Left lobe of liver (tissue), 2 donors: ENCODE measurements at places on chromosomes 5 and 9. TPM values are rescaled to one million over a fixed set of nuclear protein-coding genes. Genes with fewer than 3 reads are reported as not detected.

DNA sequence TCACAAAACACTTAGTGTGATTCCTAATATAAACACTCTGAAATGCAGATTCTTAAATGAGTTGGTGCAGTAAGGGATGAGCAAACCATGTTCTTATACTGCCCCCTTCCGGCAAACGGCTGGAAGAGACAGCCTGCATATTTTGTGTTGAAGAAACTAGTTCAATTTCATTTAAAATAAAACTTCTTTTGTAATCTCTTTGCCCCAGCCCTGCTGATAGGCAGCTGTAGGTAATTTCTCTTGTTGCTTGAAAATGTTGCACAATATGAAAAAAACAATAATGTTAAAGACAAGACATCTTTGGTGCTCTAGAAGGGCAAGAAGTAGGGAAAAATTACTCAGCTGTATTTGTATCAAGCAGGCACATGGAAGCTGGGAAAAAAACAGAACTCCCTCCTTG lies 89.7 kb upstream of the CCNG1 start:
- peak; percentile 51 for DNase-seq

DNA sequence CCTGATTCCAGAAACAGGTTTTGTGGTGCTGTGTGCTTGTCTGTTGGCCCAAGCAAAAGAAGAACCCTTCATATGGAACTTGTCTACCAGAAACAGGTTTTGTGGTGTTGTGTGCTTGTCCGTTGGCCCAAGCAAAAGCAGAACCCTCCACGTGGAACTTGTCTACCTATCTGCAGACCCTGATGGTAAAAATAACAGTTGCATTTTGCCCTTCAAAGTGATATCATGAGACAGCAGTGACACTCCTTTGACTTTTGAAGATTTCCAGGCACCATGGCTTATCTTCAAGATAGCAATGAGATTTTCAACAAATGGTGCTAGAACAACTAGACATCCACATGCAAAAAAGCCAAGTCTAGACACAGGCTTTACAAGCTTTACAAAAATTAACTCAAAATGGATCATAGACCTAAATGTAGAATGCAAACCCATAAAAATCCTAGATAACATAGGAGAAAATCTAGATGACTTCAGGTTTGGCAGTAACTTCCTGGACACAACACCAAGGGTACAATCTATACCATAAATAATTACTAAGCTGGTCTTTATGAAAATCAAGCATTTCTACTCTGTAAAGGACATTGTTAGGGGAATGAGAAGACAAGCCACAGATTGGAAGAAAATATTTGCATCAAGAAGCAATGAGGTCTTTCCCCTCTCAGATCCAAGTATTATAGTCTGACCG lies 16.8 kb downstream of the MACROH2A1 start:
- DNase-seq = no peak

DNA sequence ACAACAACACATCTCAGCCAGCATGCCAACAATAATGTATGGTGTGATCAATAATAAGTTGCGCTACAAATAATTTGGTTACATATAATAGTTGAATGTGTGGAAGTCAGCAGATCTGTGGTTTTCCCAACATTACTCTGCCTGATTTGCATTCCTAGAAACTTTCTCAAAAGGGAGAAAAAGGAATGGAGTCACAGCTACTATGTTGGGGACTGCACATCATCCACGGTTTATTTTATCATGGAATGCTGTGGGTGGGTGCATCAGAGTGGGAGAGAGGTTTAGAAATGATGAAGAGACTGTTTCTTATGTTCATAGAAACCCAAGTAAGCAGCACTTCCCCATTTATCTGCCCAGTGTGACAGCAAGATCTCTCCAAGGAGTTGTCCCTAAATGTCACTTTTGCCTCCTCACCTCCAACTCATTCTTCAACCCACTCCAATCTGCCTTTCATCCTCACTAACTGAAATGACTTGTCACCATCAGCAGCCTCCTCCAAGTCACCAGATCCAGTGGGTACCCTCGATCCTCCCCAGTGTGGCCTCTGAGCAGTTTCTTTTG lies 2.8 kb upstream of the SPOCK1 start:
- no peak for DNase-seq

DNA sequence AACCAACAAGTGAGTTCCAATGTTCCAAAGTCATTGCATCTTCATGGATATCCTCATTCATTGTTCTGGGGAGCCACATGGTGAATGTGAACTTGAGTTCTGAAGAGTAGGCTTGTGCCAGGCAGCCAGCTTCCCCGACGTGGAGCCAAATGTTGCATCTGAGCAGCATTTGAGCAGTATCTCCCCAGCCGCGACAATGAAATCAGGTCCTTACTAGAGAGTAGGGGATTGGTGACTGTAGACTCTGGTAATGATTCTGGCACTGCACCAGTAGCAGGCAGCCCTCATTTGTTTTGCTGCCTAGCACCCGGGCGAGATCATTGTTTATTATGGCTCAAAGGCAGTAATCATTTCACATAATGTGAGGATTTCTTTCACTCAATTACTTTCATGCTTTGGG lies 451.4 kb upstream of the C9orf72 start:
- no peak for DNase-seq

DNA sequence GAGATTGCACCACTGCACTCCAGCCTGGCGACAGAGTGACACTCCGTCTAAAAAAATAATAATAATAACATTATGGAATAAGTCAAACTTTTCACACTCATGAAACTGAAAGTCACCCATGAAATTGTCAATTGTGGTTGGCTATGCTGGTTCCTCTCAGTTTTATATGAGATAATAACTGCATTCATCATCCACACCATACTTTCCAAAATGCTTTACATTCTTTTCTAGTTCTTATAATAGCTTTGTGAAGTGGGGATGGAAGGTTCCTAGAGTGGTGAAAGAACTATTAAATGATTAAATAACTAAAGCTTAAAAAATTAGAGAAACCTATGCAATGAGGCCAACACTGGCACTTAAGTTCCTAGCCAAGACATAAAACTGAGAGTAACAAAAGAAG lies 12.6 kb upstream of the ASPN start:
- DNase-seq = no peak

- no peak for DNase-seq
These were observed 12.3 kb downstream of the KIF4B start for GRCh38 chr5:155025895-155026294.

- DNase-seq = no peak
These were observed 16.8 kb upstream of the ACTBL2 start for GRCh38 chr5:57499262-57500050.

SLC22A4 gene
- 0.20 TPM for total RNA-seq

GFRA3 gene
- total RNA-seq = not detected

- DNase-seq = no peak
These were observed 569.2 kb upstream of the PTPRD start for GRCh38 chr9:11182001-11182400.

DNA sequence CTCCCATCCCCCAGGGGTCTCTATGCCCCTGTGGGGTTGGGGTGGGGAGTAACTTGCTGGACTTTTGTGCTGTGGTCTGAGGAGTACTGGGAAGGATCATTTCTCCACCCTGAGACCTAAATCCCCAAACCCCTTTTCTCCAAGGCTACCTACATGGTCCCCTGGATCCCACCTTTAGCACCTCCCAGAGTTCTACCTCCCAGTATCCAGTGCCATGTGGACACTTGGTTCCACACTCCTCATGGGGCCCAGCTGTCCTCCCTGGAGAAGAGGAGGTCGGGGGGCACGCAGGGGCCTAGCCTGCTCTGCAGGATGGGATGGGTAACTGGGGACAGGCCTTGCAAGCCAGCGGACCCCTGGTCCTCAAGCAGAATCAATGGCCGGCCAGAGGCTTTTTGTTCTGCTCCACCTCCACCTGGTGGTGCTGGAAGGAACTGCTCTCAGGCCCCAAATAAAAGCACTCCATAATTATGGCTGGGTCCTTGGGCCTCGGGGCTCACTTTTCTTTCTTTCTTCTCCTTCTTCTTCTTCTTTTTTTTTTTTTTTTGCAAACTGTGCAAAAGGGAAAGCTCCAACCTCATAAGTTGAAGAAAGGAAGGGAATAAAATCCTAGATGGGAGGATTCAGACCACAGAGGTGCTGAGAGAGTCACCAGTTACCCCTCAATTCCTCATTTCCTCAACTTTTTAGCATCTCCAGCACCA lies 68.4 kb downstream of the PSD2 start:
- peak; percentile 68 for DNase-seq

GRCh38 chr5:1553539-1554409 lies 30.0 kb upstream of the LPCAT1 start:
- peak; percentile 42 for DNase-seq
